AG04450 (cell line): ENCODE measurements at places on chromosomes 4 and X.

DNA sequence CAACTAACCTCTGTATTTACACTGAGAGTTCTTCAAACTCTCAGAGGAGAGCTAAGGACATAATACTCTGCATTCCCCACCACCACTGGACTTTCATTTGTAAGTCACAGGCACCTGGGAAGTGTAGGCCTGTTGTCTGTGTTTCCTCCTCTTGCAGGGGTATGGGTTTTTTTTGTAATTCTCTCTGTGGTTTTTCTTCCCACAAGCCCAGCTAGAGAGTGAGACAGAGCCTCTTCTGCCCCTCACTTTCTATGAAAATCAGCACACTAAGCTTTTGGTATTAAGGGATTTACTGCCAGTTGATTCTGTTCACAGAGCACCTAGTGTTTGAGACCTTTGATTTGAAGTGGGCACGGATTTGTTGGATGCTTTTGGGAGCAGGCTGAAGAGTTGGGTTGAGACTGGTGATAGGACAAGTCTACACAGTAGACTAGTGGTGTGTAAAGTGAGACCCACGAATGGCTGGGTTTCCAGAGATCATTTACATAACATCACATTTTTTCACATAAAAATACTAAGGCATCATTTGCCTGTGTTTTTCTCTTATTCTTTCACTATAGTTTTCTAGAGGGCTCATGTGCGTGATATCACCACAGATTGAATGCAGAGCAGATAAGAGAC lies 28.9 kb upstream of the WDR17 start:
- no peak for DNase-seq

GRCh38 chr4:4582653-4583052 lies 40.8 kb upstream of the STX18 start:
- no peak for DNase-seq

- DNase-seq = peak; percentile 1
Observed at GRCh38 chr4:89657931-89658700, 178.8 kb downstream of the SNCA start.

- no peak for DNase-seq
Observed at GRCh38 chrX:113954297-113954696, 629.6 kb upstream of the HTR2C start.

DNA sequence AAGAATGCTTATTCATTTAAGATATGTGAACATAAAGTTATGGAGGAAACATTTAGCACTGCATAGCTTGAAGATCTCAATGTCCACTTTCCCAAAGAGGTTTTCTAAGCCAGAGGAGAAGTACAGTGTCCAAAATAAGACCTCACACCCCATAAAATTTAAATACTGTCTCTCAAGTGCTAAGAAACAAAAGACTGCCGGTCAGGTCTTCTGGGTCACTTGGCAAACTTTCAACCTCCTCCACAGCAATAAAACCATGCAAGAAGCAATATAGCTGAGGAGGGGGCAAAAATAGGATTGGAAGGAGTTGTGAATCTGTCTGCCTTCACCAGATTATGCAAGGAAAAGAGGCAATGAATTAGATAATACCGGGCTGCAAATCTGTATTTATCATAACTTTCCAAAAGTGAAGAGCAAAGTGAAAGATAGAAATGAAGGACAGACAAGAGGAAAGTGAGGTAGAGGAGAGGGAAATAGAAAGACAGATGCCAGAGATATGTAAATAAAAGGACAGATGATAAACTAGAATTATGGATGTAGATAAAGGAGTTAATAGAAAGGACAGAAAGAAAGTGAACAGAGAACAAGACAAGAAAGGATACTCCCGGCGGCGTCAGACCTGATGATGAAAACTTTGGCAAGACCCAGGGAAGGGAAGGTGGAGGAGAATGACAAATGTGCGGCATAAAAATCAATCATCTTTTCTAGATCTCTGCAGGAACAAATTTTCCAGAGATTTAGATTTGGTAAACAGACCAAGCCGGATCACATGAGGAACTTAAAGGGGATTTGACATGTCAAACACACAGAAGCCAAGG lies 152.7 kb upstream of the FAM241A start:
- no peak for DNase-seq

DNA sequence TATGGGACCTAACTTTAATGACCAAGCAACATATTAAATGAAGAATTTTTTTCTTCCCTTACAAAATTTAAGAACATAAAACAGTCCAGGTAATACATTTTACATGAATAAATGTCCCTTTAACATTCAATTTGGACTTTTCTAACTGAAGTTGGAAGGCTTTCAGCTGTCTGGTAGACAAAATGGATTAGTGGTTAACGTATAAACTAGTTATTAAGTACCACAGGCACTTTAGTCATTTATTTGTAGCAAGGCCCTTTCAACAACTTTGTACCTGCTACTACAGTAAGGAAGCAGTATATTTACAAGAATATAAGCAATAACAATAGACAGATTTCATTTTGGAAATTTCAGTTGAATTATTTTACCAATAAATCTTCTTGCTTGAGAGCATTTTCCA lies 152.5 kb upstream of the TENT5D start:
- DNase-seq = no peak

- no peak for DNase-seq
Observed at GRCh38 chr4:154727540-154727939, 16.3 kb upstream of the LRAT start.

DNA sequence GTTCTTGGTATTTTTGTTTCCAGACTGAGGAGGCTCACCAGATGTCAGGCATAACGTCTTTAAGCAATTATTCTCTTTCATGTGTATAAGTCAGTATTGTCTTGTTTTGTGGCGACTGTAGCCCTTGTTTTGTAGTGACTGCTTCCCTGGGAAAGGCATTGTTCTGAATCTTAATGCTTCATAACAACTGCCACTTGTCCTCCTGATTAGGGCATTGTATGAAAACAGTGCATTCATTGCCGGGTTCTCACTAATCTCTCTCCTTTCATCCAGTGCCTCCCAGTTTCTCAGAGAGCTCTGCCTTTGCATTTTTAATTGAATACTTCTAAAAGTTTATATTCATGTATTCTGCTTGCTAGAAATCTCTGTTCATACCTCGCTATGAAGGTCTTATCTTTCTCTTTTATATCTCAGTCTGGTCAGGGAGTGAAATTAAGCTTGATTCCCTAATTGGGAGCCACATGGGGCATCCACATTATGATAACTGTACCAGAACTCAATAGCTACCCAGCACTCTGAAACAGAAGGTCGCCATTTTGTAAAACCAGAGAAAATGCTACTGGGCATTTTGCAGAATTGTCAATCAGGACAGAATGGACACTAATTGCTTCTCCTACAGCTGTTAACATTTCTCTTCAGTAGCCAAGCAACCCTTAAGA lies 149.8 kb downstream of the GBA3 start:
- no peak for DNase-seq

DNA sequence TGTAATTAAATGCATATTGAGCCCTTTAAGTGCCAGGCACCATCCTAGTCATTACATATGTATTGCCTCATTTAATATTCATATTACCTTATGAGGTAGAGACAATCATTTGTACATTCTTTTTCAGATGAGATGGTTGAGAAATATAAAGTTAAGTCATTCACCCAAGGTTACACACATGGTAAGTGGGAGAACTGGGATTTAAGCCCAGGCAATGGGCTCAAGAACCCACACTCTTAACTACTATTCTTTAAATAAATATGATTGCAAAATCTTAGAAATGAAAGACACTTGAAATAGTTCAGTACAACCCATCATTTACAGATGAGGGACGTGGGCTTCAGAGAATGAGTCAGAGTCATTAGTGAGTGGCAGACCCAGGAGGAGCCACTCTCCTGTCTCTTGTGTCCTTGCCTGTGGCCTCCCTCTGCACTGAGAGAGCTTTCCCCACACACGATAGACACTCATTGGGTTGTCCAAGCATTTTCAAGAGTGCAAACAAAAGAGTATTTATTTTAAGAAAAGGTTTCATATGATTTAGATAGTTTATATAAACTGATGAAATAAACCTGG lies 60.8 kb downstream of the NPY1R start:
- DNase-seq = no peak

- DNase-seq = no peak
Observed at GRCh38 chr4:48642421-48643374, 137.4 kb downstream of the FRYL start.

- DNase-seq = no peak
Observed at GRCh38 chrX:119055687-119056086, 17.1 kb upstream of the CT47C1 start.

DNA sequence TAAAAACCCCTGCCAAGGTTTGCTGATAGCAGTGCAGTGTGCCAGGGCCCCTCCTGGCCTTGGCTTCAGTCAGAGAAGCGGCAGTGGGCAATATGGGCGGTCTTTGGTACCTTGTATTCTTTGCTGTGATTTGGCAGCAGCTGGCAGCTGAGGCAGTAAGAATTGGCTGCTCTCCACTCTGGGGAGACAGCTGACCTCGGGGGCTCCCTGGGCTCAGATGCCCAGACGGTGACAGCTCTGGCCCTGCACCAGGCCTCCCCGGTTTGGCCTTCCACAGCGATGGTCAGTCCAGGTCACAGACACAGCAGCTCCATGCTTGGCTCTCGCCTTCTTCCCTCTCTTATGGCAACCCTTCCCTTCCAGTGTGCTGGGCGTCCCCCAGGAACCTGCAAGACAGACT lies 330.9 kb downstream of the BCOR start:
- no peak for DNase-seq

DNA sequence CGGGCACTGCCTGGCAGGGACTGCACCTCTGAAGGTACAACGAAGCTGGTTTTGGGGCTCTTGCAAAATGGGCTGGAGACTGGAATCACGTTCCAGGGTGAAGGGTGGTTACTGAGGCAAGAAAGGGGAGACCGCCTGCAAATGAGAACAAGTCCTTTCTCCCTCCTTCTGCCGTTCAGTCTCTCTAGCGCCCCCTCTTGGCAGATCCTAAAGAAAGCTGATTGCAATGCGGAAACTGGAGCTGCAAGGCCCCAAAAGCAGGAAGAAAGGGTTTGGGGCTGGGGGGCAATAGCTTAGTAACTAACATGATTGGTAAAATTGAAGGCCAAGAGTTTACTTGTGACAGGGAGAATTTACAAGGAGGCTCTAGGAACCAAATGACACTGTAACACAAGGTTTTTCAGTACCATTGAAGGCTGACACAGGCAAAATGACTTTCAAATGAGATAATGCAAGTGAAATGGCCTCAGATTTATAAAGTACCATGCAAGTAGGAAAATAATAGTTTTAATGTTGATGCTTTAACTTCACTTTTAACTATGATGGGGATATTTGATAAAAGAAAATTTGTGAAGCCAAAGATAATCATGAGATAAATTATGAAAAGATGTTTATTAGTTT lies 222.7 kb upstream of the HAND2 start:
- DNase-seq = no peak

DNA sequence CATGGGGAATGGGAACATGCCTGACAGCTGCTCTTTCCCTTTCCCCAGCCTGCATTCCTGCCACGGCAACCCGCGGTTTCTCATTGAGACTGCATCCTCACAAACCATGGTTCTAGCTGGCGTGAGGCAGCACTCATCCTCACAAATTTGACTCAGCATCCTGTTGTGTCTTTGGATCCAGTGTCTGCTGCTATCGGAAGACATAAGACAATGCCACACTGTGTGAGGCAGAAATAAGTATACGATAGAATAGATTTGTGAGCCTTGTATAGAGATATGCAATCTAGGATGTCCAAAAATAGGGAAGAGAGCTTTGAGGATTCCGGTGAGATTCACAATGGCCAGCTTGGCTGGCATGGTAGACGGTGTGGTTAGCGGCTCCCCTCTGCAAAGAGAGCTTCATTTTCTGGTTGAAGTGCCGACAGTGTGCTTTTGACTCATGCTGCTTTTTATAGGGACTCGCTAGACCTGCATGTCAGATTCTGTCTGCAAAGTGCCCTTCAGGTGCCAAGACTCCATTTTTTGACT lies 161.3 kb upstream of the PSAPL1 start:
- no peak for DNase-seq
